Liver (tissue), 10 donors: ENCODE measurements at places on chromosomes 6 and 20. TPM values are rescaled to one million over a fixed set of nuclear protein-coding genes. Genes with fewer than 3 reads are reported as not detected.
A peak's percentile ranks its signal among the peaks of the same experiment; 100 is the strongest.

The BTN3A1 gene
- total RNA-seq: 6.1 TPM

The MAS1 gene
- total RNA-seq: not detected

The ARFGEF3 gene
- 0.33 TPM for total RNA-seq

The ARMH2 gene
- not detected for total RNA-seq

The RAB44 gene
- 0.08 TPM for total RNA-seq

DNA sequence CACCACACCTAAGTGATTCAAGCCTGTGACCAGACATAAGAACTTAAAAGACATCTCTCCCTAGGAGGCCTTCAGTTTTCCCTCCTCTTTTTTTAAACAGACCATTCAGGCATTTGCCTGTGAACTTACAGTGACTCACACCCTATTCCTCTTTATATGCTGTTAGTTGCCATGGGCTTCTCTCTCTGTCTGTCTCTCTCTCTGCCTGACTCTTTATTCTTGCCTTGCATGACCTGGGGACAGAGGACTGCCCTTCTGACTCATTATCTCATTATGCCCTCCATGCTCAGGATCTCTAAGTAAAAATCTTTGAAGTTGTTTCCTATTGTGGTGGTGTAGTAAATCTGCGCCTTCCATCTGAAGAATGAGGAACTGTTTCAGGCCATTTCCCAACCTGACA is 442.2 kb upstream of the MAN1A1 start:
- no peak overlapping the region for H3K27ac ChIP-seq
- DNase-seq: no peak
- H3K4me1 ChIP-seq: no peaks in the 10 kb centered on the region
- H3K27me3 ChIP-seq: no peaks in the 10 kb centered on the region

The MAN1A1 gene
- total RNA-seq: 209 TPM

The FOXA2 gene
- 5.2 TPM for total RNA-seq

DNA sequence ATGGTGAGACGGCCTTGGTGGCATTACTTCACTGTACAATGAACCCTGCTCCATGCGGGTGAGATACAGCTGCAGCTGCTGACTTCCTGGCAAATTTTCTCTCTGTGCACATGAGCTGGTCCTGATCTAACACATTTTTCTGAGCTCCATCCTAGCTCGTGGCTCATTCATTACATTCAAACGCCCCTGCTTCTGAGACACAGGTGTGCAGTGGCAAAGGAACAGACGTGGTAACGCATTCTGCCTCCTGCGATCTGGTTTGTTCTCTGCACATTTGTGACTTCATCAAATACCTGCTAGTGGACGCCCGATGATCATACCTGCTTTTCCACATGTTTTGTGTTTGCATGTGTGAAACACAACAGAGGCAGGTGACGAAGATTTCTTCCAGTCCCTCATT is 189.6 kb upstream of the PDE10A start:
- DNase-seq: no peak
- H3K27me3 ChIP-seq: peaks cover 2% of the 10 kb centered on the region
- no peaks in the 10 kb centered on the region for H3K4me1 ChIP-seq
- no peak overlapping the region for H3K4me3 ChIP-seq
- H3K27ac ChIP-seq: no peak overlapping the region
- H3K36me3 ChIP-seq: no peaks in the 10 kb centered on the region

DNA sequence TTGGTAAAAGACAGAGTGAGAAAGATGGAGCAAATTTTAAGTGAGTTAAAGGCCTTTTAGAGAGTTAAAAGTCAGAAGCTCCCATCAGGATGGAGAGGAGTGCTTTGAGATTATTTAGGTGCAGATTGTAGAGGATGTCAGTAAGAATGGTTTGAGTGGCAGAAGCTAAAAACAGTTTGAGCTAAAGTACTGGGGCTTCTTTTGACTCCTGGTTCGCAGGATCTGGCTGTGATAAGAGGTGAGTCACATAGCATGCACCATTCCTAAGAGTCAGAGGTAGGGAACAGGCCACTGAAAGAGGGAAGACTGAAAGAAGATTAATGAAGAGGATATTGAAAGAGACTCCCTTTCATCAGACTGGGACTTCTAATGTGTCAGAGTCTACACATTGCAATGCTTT is 1047.9 kb upstream of the MAP3K7 start:
- H3K27ac ChIP-seq: no peak overlapping the region
- no peak for DNase-seq
- no peaks in the 10 kb centered on the region for H3K27me3 ChIP-seq
- H3K4me3 ChIP-seq: no peak overlapping the region
- no peaks in the 10 kb centered on the region for H3K36me3 ChIP-seq

DNA sequence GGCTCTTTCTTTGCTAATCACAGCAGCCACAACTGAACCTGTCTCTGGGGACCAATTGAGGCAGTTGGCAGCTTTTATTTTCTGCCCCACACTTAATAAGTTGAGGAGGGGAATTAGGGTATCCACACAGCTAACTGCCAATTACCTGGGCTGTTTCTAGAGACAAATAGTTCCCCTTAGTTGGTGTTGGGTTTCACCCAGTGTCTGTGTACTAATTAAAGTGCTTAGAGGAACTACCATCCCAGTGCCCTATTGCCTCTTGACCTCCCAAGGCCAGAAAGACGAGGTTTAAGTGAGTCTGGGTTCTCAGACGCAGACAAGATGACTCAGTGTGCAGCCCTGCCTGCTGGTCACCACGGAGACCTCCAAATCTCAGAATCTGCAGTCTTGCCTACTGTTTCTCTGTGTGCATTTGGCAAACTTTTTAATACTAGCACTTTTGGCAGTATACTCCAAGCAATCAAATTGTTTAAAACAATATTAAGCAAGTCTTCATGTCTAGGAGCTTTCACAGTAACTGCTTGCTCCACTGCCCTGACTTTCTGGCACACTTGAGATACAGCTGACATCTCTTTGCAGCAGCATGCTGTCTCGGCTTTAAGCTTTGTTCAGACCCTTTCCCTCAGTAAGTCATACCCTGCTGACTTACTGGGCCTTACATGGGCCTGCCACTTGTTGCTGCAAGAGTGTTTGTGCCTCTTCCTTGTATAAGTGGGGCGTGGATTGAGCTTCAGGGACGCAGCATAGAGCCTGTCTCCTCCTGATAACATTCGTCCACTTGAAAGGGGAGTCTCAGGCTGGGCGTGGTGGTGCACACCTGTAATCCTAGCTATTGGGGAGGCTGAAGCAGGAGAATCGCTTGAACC is 31.9 kb downstream of the STK35 start:
- no peak overlapping the region for H3K27ac ChIP-seq
- H3K36me3 ChIP-seq: no peaks in the 10 kb centered on the region
- no peaks in the 10 kb centered on the region for H3K27me3 ChIP-seq
- H3K4me3 ChIP-seq: no peak overlapping the region
- no peaks in the 10 kb centered on the region for H3K4me1 ChIP-seq

The ME1 gene
- total RNA-seq: 4.9 TPM

DNA sequence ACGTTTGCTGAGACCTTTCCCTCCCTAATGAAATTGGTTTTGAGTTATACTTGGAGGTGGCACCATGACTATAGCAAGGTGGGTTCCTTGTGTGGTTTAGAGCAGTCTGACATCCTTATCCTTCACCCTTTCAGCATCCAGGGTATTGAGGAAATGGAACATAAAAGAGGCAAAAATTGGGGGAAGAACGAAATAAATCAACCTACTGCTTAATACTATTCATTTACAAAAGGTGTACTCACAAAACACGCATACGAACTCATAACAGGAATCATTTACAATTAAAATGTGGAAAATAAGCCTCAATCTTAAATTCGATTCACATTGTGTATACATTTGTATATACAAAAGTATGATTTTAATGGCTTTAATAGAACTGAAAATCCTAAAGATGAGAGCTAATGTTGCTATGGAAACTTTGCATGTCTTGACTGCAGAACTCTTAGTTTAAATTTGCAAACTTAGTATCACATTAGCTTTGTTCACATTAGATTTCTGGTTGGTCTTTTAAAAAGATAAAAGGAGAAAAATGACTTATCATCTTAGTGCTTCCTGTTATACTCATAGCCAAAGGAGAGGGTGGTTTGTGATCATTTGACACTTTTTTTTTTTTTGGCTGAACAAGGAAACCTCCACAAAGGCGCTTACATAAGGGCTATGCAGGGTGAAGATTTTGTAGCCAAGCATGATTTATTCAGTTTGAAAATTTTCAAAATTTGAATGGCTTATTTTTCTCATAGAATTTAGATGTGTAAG is 76.1 kb upstream of the ATXN1 start:
- no peaks in the 10 kb centered on the region for H3K36me3 ChIP-seq
- H3K27me3 ChIP-seq: no peaks in the 10 kb centered on the region
- no peak overlapping the region for H3K27ac ChIP-seq
- no peak for DNase-seq
- peaks cover 3% of the 10 kb centered on the region for H3K4me1 ChIP-seq

- H3K27me3 ChIP-seq: no peaks in the 10 kb centered on the region
- H3K4me1 ChIP-seq: no peaks in the 10 kb centered on the region
- no peaks in the 10 kb centered on the region for H3K36me3 ChIP-seq
- DNase-seq: no peak
- no peak overlapping the region for H3K27ac ChIP-seq
Observed at GRCh38 chr6:170435766-170436165, 117.3 kb downstream of the PSMB1 start.

DNA sequence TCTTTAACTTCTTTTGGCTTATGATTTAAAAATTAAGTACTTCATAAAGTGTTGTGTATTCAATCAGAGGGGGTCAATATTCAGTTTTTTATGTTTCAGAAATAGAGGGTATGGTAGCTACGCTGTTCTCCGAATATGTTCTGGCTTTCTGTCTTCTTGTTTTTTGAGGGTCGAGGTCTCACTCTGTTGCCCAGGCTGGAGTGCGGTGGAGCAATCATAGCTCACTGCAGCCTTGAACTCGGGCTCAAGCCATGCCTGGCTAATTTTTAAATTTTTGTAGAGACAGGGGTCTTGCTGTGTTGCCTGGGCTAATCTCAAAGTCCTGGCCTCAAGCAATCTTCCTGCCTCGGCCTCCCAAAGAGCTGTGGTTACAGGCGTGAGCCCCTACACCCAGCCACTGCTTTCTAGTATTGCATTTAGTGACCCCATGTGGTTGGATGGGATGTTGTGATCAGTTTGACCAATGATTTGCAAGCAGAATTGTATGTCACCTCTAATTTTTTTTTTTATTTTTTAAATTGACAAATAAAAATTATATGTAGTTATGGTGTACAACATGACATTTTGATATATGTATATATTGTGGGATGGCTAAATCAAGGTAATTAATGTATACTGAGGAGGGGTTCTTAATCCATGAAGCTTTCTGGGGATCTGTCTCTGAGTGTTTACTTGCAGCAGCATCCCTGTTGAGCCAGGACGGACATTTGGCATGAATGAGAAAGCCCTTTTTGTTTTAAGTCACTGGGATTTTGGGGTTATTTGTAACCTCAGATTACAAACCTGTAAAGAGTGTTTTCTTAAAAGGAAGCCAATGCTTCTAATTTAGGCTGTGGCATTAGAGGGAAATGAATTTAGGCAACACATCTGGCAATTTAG is 38.5 kb upstream of the DEK start:
- H3K27me3 ChIP-seq: no peaks in the 10 kb centered on the region
- no peak for DNase-seq
- H3K4me1 ChIP-seq: no peaks in the 10 kb centered on the region
- no peak overlapping the region for H3K4me3 ChIP-seq
- H3K36me3 ChIP-seq: no peaks in the 10 kb centered on the region
- no peak overlapping the region for H3K27ac ChIP-seq

GRCh38 chr6:43934803-43935602 is 165.0 kb downstream of the VEGFA start:
- H3K36me3 ChIP-seq: no peaks in the 10 kb centered on the region
- H3K4me1 ChIP-seq: no peaks in the 10 kb centered on the region
- H3K27me3 ChIP-seq: no peaks in the 10 kb centered on the region
- no peak overlapping the region for H3K4me3 ChIP-seq
- DNase-seq: no peak
- no peak overlapping the region for H3K27ac ChIP-seq

DNA sequence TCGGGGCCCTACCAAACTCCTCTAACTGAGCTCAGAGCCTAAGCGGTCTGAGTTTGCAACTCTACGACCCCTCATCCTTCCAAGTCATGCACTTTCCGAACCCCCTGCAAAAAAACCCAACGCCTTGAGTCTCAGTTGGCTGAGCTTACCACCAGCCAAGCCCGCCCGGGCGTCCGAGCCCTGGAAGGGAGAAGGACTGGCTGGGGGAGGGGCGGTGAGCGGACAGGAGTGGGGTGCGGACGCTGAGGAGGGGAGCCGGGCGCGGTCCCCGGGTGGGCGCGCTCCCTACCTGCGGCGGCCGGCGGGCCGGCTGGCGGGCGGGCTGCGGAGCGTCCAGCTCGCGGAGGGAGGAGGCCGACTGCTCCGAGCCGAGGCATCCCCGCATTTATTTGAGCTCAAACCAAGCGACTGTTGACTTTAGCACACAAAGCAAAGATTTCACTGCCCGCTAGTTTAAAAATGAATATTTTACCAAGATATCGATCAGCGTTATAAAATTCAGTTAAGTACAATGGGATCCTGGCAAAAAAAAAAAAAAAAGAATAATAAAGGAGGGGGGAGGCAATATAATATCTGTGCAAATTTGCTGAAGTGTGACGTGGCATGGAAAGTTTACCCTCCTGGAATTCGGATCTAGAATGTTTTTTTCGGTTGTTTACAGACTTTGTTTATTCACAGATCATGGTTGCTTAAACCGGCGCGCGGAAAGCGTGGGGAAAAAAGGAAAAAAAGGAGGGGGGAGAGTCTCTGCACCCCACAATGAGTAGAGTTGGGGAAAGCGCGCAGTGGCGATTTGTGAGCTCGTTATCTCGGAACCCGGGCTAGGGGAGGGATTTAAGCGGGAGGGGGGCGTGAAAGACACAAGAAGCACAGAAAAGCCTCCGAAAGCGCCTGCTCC is 5.9 kb downstream of the FOXA2 start:
- H3K4me3 ChIP-seq: peak overlapping the region; percentile 92
- DNase-seq: peak; percentile 55
- no peaks in the 10 kb centered on the region for H3K27me3 ChIP-seq

DNA sequence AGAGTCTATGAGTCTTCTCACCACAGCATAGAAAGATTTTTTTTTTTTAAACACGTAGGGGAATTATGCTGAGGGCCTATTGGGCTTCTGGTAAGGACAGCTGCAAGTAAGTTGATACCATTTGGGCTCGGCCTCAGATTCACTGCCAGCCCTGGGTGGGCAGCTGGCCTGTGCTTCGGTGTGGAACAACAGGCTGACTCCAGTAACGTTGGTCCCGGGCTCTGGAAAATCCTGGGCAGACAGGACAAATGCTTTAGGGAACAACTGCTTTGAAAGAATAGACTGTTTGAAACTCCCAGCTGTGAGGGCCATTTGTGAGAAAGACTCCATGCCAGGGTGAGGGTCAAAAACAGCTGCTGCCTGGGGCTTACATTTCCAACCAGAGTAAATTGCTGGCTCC is 366.5 kb downstream of the QKI start:
- no peak overlapping the region for H3K4me3 ChIP-seq
- no peaks in the 10 kb centered on the region for H3K4me1 ChIP-seq
- H3K27me3 ChIP-seq: no peaks in the 10 kb centered on the region
- H3K27ac ChIP-seq: no peak overlapping the region
- no peak for DNase-seq
- H3K36me3 ChIP-seq: no peaks in the 10 kb centered on the region

The HLA-DQB1 gene
- 12.4 TPM for total RNA-seq

- DNase-seq: no peak
- H3K27ac ChIP-seq: no peak overlapping the region
- H3K36me3 ChIP-seq: peaks cover 51% of the 10 kb centered on the region
Observed at GRCh38 chr6:83132121-83132520, 60.9 kb downstream of the PGM3 start.

The PAQR8 gene
- total RNA-seq: 0.84 TPM

GRCh38 chr6:146542881-146543210 is 787 bp upstream of the RAB32 start:
- peak overlapping the region; percentile 84 for H3K27ac ChIP-seq
- H3K4me1 ChIP-seq: peaks cover 11% of the 10 kb centered on the region

- no peak overlapping the region for H3K4me3 ChIP-seq
- H3K36me3 ChIP-seq: no peaks in the 10 kb centered on the region
- peaks cover 4% of the 10 kb centered on the region for H3K4me1 ChIP-seq
- no peaks in the 10 kb centered on the region for H3K27me3 ChIP-seq
- DNase-seq: no peak
Observed at GRCh38 chr20:25600632-25601031, 15.3 kb upstream of the NINL start.
